ENCODE measurements at places on chromosomes 2 and 18. TPM values are rescaled to one million over a fixed set of nuclear protein-coding genes. Genes with fewer than 3 reads are reported as not detected.
A peak's percentile ranks its signal among the peaks of the same experiment; 100 is the strongest.

DNA sequence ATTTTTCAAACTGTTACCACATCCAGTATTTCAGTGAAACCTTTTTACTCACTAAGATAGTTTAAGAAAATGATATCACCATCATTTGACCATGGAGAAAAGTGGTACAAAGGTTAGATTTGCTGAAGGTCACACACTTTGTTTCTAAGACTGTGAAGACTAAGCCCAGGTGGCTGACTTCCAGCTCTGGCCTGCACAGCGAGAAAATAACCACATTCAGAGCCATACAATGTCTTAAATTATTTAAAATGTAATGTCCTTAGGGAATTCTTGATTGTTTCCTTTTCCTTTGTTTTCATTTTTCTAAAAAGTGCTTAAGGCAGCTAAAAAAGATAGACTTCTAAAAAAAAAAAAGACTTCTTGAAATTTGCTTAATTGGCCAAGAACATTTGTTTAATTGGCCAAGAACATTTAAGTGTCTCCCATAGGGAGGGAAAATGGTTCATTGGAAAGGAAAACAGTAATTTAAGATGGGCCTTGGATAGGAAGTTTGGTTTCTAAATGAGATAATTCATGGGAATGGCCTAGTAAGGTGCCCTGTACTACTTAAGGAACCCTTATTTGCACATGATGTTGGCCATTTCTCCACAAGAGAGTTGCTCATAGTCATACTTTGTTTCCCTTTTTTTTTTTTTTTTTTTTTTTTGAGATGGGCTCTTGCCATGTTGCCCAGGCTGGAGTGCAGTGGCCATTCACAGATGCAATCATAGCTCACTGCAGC, 45.2 kb downstream of the CYP1B1 start:
- no peak for DNase-seq

- DNase-seq, result no peak
Observed at GRCh38 chr2:96759548-96759947, 1.2 kb upstream of the CNNM4 start.

GRCh38 chr2:163801486-163801885, 65.7 kb upstream of the FIGN start:
- no peak for DNase-seq

DNA sequence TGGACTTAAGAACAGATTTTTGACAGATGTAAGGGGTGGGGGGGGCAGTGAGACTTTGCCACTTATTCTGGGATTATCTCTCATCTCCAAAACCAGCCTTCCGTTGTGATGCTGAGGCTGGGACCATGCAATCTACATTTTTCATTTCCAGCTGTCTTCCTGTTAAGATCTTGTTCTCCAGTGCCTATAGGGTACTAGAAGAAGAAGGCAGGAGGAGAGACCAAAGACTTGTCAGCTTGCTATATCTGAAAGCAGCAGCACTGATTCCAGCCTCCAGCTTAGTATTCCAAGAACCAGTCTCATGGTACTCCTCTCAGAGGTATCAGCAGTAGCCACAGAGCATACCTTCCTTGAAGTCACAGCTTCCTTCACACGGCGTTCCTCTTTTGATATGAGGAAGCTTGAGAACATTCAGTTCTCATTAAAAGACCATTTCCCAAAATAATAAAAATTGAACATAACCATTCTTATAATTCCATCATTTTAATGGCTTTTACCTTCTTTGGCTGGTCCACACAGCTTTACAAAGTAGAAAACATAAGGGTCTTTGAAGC, 49.8 kb downstream of the USP34 start:
- DNase-seq, result no peak

- no peak for DNase-seq
Observed at GRCh38 chr18:7464245-7464966, 102.7 kb upstream of the PTPRM start.

- DNase-seq, result no peak
Observed at GRCh38 chr2:128497461-128497860, 178.8 kb upstream of the HS6ST1 start.

GRCh38 chr18:5630057-5630899, 86.5 kb upstream of the EPB41L3 start:
- DNase-seq, result peak; percentile 5

GRCh38 chr2:240225131-240225530, 84.7 kb upstream of the OTOS start:
- DNase-seq, result no peak

- DNase-seq, result no peak
Observed at GRCh38 chr2:101479328-101479727, 4.4 kb upstream of the RFX8 start.

- no peak for DNase-seq
Observed at GRCh38 chr2:12176623-12177454, 430.4 kb downstream of the LPIN1 start.

DNA sequence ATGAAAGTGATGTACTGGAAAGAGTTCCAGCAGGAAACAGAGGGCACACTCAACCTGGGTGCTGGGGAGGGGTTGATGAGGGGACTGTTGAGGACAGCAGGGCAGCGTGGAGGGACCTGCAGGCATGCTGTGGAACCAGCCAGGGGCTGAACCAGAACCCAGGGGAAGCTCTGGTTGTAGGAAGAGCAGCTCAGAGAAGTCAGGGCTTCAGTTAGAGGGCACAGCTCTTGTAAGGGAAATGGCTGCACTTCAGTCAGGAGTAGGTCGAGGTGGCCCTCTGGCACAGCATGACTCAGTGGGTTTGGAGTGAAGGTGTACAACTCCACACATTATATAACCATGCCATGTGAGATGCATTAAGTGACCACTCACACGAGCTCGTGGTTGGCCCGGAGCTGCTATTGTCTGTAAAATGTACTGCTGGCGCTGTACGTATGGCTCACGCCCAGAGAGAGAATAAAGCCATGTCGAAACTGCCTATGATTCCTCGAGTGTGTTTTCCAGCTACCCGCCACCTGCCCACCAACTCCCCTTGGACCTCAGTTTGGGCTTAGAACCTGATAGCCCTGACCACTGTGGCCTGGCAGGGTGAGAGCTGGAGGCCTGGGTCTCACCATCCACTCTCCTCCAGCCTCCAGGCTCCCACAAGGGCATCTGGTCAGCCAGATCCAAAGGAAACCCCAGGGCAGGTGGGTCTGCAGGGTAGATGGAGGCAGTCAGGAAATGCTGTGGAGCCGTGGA, 136.5 kb upstream of the HS6ST1 start:
- DNase-seq, result no peak

GRCh38 chr2:30310955-30311354, 79.6 kb downstream of the LBH start:
- DNase-seq, result no peak

DNA sequence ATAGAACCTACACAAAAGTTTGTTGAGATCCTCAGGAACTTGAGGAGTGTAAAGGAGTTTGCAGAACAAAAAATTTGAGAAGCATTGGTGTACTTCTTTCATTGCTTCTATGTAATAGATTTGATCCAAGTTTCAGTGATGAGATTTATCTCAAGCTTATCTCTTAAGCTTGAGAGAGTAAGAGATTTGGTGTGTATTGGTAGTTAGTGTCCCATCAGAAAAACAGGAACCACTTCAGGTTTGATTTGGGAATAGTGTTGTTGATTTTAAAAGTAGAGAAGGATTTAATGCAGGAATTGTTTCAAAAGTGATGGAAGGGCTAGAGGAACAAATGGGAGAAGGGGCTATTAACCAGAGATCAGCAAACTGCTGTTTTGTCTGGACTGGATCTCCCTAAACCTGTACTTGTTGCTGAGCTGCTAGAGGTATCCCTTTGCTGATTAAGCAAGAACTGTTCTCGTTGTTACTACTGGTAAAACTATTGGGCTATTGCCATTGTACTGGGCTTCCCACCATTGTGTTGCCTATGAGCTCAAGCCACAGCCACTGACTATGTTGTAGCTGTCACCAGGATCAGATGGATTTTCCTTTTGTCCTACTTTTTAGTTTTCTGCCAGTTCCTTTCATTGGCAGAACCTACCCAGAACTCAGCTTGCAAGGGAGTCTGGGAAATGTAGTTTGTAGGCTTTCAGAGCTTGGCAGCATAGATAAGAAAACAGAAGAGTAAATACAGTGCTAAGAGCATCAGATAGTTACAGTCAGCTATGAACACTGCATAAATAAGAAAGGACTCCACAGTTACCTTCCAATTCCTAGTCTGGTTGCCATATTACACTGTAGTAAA, 39.3 kb downstream of the RAB10 start:
- peak; percentile 7 for DNase-seq

DNA sequence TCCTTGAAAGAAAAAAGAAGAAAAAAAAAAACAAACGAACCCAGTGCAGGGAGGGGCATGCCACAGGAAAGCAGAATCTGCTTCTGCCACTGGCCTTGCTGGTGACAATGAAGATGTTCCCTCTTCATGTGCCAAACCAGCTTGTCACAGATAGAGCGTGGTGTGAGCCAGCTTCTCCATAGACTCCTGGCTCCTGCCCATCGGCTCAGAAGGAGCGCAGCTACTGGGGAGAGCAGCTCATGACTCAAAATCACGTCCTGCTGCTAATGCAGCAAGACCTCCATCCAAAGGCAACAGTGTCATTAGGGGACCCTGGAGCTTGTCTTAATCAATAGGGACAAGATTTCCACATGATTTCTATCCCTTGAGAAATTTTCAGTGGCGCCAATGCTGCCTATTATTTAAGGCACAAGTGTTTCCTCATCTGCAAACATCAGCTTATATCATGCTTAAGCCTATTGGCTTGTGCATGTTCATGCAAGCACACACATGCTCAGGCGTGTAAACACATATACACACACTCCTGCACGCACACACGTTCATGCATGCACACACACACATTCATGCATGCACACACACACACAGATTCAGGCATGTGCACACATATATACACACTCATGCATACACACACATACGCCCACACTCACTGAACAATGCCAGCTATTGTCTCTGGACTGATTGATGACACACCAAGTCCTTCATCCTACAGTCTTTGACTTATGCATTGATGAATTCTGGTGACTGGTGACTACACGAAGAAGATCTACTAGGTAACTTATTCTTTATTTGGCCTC, 682.0 kb upstream of the ID2 start:
- DNase-seq, result no peak

- no peak for DNase-seq
Observed at GRCh38 chr18:6947338-6948030, 170.1 kb downstream of the LAMA1 start.

DNA sequence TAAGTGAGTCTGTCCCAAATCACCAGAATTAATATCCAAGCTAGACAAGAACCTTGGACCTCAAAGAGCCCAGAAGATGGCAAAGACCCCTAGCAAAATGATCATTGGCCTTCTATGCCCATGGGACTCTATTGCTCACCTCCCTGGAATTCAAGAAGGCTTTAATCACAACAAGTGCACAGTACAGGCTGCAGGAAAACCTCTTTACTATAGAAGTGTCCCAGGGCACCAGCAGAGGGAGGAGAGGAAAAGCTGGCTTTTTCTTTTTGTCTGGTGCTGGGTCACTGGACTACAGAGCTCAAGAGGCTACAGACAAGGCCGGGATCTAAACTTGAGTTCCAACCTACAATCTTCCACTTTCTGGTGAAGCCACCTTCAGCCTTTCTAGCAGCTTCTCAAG, 88.3 kb upstream of the PPP1CB start:
- no peak for DNase-seq

- DNase-seq, result no peak
Observed at GRCh38 chr2:98216616-98217015, 129.6 kb upstream of the CNGA3 start.

DNA sequence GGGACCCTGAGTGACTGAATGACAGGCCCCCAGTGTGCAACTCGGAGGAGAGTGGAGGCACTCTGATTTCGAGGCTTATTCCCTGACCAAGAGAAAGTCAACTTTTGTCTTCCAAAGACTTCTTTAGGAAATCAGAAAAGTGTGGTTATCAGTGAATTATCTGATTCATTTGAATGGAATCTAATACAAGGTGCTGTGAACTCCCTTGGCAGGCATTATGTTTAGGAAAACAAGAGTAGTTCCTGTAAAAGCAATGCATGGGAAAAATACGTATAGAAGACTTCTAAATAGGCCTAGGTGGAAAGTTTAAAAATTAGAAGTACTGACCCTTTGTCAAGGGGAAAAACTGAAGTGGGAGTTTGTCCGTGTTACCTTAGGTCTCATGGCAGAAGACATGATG, 269.4 kb downstream of the GBX2 start:
- peak; percentile 32 for DNase-seq

DNA sequence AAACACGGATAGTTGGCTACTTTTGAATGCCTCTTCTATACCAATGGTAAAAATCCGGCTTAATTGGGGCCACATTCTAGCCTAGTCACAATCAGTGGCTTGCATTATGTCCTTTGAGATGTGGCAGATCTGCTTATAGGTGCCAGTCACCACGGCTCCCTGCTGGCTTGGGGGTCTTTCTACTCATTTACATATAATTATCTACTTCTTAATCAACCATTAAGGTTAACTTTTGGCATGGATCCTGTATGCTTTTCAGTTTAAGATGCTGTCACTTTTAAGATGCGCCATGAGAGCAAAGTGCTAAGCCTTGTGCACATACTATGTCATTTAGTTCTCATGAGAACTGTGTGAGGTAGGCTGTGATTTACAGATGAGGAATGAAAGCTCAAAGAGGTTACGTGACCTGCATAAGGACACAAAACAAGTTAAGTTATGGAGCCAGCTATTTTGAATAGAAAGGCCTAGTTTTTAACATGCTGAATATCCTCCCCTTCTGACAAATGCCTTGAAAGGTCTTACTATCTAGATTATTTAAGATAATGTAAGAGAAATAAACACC, 4.1 kb downstream of the NEDD4L start:
- no peak for DNase-seq

- peak; percentile 54 for DNase-seq
Observed at GRCh38 chr2:230416061-230416721, at the start of gene SP100. Gene SP100, plus strand, starts transcription at chr2:230416201. Its CDS starts 96 bp downstream, at chr2:230416297.

DNA sequence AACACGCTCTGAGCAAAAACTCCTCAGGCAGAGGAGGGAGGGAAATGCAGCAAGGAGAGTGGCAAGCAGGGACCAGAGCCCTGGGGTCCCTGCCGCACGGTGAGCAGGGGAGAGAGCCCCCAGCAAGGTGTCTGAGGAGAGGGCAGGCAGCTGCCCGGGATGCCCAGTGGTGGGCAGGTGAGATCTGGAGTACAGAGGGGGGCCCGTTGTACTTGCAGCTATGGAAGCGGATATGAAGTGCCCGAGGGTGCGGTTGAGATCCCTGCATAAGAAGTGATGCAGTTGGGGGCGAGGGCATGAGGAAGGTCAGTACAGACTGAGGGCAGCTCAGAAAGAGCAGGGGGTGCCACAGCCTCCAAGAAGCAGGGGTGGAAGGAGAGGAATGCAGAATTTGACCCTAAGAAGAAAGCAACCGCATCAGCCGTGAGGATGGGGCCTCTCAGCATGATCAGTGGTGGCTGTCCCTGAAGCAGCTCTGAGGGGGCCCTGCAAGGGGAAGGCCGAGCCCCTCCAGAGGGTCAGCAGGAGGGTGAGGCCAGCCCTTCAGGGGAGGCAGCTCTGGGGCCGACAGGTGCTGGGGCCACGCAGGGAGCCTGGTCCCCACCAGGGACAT, 29.4 kb downstream of the MTERF4 start:
- DNase-seq, result no peak

GRCh38 chr2:109125593-109126500, 3.2 kb upstream of the SH3RF3 start:
- no peak for DNase-seq

GRCh38 chr2:11722292-11723060, 24.0 kb upstream of the LPIN1 start:
- DNase-seq, result no peak

The FHOD3 gene
- total RNA-seq, result 0.07 TPM

The TM4SF20 gene
- total RNA-seq, result not detected

The SP110 gene
- 5.4 TPM for total RNA-seq

The ADGRF3 gene
- 0.04 TPM for total RNA-seq

The DYSF gene
- 82.1 TPM for total RNA-seq

The ADD2 gene
- total RNA-seq, result 2.6 TPM

The C1QL2 gene
- not detected for total RNA-seq

The UPP2 gene
- not detected for total RNA-seq

The ZNF521 gene
- total RNA-seq, result 55.6 TPM

The LMAN1 gene
- 167 TPM for total RNA-seq

The ASB18 gene
- not detected for total RNA-seq

The CFAP65 gene
- under 0.01 TPM for total RNA-seq
